ENCODE measurements at places on chromosomes 2 and 18. TPM values are rescaled to one million over a fixed set of nuclear protein-coding genes. Genes with fewer than 3 reads are reported as not detected.

Gene TSPYL6
- not detected for total RNA-seq

Gene MC4R
- total RNA-seq: not detected

Gene INPP5D
- total RNA-seq: 2.6 TPM

Gene EFR3B
- total RNA-seq: 0.34 TPM

Gene MAP3K19
- not detected for total RNA-seq

Gene ADGRF3
- total RNA-seq: not detected

DNA sequence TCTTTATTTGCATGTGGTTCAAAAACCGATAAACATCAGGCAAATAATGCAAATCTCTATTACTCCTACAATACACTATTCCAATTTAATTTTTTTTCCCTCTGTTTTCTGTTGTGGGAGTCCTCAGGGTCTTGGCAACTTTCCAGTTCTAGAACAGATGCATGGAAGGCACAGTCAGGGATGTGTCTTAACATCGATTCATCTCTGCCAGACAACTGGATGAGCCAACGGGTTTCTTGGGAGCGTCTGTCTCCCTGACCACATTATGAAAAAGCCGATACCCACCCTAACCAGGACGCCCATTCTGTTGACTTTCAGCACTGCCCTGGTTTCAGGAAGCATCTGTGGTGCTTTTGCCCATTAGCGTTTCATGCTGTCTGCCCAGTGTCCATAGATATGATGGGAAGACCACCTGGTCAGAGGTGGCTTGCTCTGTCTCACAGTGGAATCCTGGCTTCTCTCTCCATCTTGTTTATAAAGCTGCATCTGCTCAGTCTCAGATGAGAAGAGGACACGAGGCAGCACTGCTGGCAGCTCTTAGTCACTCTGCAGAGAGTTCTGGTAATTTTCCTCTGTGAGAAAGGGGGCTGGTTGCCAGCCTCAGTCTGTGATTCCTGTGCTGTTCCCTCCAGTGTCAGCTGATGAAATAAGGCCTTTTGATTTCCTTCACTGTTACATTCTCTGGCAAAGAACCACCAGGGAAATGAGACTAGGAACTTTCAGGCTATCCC lies 57.9 kb upstream of the KCNE4 start:
- DNase-seq: peak; percentile 92

- no peak for DNase-seq
Measured at GRCh38 chr18:75654386-75654785, 226.9 kb upstream of the SMIM21 start.

- DNase-seq: peak; percentile 94
Measured at GRCh38 chr2:189179570-189179950, at the start of gene COL5A2. COL5A2 (minus strand) TSS chr2:189179761; CDS start chr2:189179604, 157 bp downstream.

GRCh38 chr18:70037431-70038061 lies 89.9 kb upstream of the CD226 start:
- no peak for DNase-seq

DNA sequence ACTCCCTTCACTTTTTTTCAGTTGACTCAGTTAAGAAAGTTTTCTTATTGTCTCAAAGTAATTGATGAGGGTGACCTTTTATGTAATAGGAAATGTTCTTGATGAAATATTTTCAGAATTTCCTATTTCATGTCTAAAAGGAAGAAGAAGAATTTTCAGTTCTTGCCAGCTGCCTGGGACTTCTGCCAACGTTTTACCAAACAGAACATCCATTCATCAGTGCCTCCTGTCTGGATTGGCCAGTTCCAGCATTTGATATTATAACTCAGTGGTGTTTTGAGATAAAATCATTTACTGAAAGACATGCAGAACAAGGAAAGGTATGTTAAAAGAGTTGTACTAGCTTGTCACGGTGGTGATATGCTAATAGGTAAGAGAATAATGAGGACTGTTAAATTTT lies 104.7 kb upstream of the MYO3B start:
- DNase-seq: peak; percentile 73

GRCh38 chr2:23410596-23410995 lies 25.6 kb downstream of the KLHL29 start:
- no peak for DNase-seq

DNA sequence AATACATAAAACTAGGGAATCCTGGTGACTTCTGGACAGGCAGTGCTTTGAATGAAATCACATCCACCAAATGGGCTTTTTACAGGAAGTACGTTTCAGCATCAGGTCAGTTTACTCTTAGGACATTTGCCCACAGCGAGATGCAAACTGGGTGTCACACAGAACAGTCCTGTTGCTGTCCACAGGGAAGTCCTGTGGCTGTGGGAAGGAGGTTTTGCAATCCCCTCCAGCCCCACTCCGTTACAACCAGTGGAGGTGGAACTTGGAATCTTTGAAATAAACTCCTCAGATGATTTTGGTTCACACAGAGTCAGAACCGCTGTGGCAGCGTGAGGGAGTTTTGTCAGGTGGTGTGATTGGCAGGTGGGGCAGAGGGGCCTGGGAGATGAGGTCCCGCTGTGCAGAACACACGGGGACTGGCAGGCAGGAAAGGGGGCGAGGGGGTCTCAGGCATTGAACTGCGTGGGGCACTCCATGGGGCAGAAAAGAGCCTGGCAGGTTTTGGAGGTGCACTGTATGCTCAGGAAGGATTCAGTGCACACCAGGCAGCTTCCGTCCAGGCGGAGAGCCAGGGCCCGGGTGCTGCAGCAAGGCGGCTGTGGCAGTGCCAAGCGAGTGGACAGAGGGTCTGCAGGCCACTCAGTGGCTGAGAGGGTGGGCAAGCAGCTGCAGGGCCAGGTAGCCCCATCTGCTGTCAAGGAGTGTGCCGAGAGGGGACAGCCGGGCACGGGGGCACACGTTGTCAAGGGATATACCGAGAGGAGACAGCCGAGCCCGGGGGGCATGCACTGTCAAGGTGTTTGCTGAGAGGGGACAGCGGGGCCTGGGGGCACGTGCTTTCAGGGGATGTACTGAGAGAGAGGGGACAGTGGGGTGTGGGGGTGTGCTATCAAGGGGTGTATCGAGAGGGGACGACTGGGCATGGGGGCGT lies 148.7 kb downstream of the LDLRAD4 start:
- no peak for DNase-seq

DNA sequence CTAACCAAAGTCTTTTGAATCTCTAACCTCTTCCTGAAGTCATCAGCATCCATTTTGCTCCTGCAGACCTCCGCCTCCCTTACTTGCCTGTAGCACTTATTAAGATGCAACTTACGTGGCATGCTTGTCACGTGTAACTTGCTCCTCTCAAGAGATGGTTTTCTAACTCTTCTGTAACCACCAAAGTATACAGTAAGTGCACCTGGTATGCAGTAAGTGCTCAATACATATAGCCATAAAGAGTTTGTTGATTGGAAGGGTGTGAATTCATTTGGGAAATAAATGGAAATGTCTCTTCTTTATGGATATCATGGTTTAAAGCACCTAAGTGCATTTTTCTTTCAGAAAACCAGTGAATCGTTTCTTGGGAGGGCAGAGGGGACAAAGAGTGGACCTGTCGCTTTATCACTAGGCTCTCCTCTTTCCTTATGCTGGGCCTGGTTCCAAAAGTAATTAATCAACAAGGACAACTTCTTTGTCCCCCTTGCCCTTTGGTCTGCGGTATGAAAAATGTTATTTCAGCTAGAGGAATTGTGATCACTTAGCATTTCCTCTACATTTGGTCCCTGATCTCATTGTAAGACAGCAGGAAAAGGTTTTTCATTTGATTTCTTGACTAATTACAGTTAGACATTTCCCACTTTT lies 370.0 kb upstream of the SPRED2 start:
- no peak for DNase-seq

- DNase-seq: peak; percentile 62
Measured at GRCh38 chr2:237097326-237097910, 11.7 kb downstream of the COPS8 start.

DNA sequence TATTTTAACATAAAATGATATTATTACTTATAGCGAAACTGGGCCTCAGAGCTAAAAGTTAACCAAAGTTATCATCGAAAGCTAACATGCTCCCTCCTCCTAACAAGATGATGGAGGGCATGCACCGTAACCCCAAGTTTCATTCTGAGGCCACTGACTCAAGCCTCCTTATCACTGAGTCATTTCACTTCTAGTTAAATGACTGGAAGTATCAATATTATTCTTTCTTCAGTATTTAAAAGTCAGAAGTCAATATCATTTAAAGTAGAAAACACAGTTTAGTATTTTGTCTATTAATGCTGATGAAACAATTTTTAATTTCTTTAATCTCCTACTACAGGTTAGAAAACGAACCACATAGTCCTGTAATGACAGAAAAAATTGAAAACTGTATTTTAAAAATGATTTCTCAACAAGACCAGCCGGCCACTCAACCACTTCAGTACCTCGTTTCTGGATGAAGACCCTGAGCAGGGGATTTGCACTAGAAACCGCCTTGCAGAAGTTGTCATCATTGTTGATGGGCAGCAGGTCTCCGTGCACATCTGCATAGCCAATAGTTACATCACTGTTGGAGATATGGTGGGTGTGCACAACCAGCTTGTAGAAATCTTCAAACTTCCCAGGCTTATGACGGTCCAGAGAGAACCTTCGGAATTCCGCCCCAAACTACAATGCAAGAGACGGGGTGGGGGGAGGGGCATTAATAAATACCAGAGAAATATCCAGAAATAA lies 44.9 kb downstream of the PARD6G start:
- no peak for DNase-seq

GRCh38 chr2:167652401-167652800 lies 595.0 kb downstream of the STK39 start:
- no peak for DNase-seq

GRCh38 chr2:6640621-6641015 lies 225.1 kb downstream of the CMPK2 start:
- DNase-seq: no peak

DNA sequence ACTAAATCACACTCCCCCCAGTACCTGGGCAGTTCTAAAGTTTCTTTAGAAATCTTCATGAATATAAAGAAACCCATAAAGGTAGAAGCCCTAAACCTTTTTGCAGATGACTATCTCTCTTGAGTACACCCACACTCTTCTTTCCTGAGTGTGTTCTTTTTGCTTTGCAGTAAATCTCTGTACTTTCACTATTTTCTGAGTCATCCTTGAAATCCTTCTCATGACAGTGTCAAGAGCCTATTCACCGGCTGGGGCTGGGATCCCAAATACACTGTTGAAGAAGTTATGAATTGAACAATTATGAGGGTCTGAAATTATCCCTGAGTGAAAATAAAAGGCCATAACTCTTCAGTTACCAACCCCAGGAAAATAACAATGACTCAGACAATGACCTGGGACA lies 133.9 kb upstream of the CCDC195 start:
- peak; percentile 29 for DNase-seq

DNA sequence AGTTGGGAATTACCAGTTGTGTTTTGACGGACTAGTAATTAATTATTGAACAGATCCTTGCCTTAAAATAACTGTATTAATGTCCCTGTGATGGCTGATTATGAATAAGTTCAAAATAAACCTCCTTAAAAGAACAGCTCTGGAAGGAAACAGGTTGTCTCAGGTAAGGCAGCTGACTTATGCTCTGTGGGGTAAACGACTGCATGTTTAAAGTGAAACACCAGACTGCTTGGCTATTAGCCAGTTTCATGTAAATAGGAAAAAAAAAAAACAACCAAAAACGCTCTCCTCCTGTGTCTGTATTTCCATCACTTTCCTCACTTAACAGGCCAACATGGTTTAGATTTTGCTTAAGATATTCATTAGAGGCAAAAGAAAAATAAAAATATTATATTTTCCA lies 243.6 kb downstream of the TMEM182 start:
- DNase-seq: no peak

- DNase-seq: no peak
Measured at GRCh38 chr2:158629116-158629515, 166.0 kb upstream of the DAPL1 start.

Measured in LHCN-M2 (cell line).